ENCODE measurements at places on chromosomes 4 and X.

- DNase-seq: no peak
These were observed 46.9 kb downstream of the KIF4A start for GRCh38 chrX:70336767-70337166.

DNA sequence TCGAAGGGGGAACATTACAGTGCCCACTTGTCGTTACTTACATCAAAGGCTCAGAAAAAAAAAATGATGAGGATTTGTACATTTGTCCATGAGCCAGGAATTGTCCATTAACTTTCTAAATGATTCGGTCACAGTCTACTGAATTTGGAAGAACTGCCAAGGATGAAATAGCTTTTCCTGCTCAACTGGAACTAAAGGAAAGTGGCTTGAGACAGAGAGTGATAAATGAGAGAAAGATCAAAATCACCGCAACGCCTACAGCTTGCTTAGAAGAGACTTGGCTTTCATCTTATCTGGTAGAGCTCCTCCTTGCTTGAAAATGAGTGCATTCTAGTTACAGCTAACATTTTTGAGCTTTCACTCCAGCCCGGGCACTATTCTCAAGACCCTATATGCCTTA, 55.5 kb upstream of the ADGRG2 start:
- DNase-seq: no peak

GRCh38 chrX:130418066-130418465, 16.3 kb downstream of the RBMX2 start:
- DNase-seq: no peak

DNA sequence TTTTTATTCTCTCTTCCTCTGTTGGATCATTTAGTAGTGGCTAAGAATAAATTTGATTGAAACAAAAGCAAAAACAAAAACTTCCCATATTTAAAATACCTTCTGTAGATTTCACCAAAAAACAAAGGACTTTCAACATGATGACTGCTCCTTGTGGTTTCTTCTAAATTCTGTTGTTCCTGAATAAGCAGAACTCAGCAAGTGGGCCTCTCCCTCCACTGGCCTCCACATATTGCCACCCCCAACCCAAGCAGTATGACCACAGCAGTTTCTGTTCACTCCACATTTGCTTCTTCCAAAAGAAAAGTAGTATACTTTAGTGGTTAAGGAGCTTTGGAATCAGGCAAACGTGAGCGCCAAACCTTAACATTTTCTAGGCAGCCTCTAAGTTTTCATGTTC, 114.7 kb downstream of the COX18 start:
- DNase-seq: no peak

DNA sequence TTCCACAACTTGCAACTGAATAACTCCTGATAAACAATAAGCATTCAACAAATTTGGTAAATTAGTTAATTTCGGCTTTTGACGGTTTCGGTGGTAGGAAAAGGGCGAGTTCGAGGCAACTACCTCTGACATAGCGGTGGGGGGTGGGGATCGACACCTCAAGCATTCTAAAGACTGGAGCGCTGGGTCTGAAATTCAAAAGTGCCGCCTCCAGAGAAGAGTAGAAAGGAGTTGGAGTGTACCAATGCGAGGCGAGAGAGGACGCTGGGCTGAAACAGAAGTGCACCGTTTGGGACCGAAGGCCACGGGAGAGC, 725 bp downstream of the SMC1A start:
- DNase-seq: no peak

- DNase-seq: peak; percentile 12
These were observed 182.9 kb upstream of the PBDC1 start for GRCh38 chrX:75989806-75990590.
